ENCODE measurements at places on chromosomes 3 and 15.
A peak's percentile ranks its signal among the peaks of the same experiment; 100 is the strongest.

DNA sequence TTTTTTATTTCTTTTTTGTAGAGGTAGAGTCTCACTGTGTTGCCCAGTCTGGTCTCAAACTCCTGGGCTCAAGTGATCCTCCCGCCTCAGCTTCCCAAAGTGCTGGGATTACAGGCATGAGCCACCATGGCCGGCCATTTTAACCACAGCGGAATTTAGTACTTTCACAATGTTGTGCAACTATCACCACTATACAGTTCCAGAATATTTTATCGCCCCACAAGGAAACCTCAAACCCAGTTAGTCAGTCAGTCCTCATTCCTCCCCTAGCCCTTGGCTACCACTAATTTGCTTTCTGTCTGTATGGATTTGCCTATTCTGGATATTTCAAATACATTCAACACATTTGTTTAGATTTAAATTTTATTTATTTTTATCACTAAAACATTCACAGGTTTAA is 15.5 kb upstream of the HOMER2 start:
- peak; percentile 71 for DNase-seq

DNA sequence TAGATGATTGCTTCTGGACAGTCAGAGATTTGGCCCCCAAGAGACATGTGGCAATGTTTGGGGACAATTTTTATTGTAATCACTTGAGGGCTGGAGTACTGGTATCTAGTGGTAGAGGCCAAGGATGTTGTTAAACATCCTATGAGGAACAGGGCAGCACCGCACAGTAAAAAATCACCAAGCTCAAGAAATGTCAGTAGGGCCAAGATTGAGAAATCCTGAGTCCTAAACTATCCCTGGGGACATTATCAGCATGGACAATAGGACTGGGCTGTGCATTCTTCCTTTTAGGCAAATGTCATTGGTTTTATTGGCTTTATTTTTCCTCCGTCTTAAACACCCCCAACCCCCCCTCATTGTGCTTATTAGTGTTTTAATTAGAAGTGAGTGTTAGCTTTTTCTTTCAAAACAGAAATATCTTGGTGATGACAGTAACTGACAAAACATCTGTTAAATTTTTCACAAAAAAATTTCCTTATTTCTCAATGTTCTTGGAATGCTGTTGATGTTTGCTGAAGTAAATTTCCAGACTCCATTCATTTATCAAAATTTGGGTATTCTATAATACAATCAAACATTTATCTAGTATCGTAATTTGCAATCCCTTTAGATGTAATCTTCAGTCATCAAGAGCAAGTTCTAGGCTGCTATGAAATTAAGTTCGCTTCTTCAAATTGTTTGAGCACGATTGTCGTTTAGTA is 944.4 kb downstream of the VGLL3 start:
- DNase-seq = no peak

DNA sequence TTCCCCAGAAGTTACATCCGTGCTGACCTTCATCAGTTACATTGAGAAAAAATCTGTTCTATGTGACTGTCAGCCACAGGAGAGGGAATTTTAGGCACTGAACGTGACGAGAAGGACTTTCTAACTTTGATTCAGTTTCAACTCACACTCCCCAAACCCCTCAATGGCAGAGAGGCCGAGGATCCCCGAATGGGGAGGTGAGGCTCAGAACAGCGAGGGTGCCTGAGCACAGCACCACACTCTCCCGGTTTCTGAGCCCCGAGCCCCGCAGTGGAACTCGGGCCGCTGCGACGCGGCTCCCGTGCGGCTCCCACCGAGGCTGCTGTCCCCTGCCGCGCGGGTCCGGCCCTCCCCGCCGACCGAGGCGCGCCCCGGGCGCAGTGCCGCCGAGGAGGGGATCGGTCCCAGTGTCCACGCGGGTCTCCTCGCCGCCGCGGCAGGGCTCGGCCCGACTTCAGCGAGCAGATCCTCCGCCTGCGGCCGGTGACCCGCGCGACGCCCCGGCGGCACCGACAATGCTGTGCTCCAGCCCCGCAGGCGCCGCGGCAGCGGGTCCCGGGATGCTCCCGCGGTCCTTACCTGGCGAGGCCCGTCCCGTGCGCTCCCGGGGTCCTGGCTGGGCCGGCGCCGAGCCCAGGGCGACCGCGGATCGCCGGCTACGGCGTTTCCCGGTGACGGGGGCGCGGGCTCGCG is 439 bp downstream of the CTXND1 start:
- DNase-seq = peak; percentile 46

GRCh38 chr3:84755860-84756259 is 202.9 kb upstream of the CADM2 start:
- no peak for DNase-seq

DNA sequence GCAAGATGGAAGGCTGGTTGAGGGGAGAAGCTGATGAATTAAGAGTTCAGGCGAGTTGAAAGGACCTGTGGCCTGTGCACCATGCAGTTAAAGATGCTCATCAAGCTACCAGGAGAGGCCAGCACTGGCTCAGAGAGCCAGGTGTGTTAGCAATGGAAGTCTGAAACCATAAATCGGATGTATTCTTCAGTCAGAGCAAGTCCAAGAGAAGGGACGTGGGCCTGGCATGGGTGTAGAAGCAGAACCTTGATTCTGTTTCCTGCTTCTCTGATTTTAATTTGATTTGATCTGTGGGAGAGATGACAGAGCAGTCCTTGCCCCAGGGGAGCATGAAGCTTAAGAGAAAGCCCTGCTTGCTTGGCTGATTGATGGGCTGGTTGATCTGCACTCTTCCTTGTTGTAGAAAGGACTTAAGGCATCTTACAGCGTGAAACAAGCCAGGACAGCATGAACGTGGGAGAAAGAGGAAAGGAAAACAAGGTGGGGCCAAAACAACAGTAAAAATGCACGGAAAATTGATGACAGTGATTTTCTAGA is 10.9 kb downstream of the TM6SF1 start:
- DNase-seq = no peak

GRCh38 chr3:191521055-191521454 is 60.1 kb downstream of the PYDC2 start:
- DNase-seq = no peak

GRCh38 chr3:157127831-157128767 is 31.8 kb downstream of the CCNL1 start:
- peak; percentile 74 for DNase-seq

GRCh38 chr3:122987231-122987630 is 40.3 kb downstream of the SEMA5B start:
- DNase-seq = no peak

DNA sequence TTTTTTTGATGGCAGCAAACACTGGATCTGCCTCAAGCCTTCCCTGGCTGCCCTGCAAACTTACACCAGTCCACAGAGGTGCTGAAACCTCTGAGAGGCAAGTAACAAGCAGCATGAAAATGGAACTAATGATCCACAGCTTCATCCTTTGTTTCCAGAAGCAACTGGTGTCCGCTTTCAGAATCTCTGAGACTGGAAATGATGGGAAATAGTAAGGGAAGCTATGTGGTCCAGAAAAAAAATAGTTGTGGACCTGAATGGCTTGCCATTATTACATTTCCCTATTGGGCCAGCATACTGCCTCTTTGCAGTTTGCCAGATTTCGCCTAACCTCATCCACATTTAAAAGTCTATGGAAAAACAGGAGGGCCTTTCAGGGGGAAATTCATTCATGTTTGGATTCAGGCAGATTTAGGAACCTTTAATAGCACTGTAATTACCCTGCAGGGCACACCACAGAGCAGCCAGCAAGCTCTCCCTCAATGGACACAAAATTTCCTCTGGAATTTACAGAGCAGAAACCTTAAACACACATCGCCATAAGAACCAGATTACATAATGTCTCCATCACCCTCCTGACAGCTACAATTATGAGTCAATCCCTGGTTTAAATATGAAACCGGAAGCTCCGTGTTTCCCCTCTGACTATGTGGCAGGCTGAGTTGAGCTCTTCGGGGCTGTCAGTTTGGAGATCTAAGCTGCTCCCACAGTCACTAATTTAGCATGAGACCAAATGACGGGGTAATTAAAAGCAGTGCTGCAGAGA is 134.4 kb downstream of the TMCO5A start:
- peak; percentile 59 for DNase-seq

DNA sequence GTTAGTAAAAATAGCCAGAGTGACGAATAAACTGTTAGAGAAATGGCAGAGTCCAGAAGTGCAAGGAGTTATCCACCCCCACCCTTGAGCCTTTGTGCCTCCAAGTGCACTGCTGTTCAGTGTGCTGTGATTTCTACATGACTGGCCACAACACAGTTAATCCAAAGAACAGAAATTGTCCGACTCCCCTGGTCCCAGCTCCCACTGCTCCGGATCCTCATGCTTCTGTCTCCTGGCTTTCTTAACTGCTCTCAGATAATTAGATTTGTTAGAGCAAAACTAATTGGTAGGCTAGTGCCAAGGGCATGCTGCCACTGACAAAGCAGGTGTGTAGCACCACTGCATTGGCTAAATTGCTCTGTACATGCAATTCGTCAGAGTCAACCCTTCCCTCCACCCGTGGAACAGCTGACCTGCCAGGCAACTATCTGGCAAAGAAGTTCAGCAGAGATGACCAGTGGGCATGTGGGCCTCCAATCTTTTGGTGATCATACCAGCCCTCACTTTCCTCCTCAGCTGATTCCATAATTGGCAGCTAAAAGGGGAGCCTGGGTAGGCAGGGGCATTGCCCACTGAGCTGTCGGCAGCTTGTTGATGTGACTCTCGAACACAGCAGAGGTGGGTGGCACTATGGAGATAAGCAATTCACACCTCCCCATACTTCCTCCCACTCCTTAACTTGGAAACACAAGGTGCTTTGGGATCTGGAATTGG is 18.9 kb upstream of the ACAP2 start:
- peak; percentile 12 for DNase-seq

DNA sequence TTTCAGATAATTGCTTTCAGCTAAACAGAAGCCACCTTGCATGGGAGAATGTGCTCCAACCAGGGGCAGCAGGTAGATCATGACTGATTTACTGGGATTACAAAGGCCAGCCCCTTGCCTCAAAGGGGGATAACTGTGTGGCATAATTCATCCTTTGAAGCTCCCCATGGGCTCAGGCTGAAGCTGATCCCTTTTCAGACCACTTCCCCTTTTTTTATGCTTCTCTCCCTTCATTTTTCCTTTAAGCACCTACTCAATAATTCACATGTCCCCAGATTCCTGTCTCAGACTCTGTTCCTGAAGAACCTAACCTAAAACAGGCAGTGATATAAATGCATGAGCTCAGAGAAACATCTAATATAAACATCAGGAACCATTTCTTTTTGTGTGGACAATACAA is 8.2 kb upstream of the MYRIP start:
- DNase-seq = no peak

GRCh38 chr15:54722342-54722986 is 474.3 kb downstream of the RSL24D1 start:
- DNase-seq = no peak

All from astrocyte of the hippocampus (primary cell).